ENCODE measurements at places on chromosomes 4 and X. TPM values are rescaled to one million over a fixed set of nuclear protein-coding genes. Genes with fewer than 3 reads are reported as not detected.

Gene ZBTB33
- 15.4 TPM for total RNA-seq

Gene F8A2
- total RNA-seq = not detected

Gene NUDT9
- total RNA-seq = 8.8 TPM

Gene TRIM2
- 27.2 TPM for total RNA-seq

Gene OCRL
- 17.2 TPM for total RNA-seq

Gene CACNA1F
- not detected for total RNA-seq

Gene SLC26A1
- total RNA-seq = under 0.01 TPM

Gene TCEAL2
- total RNA-seq = not detected

Gene MXD4
- 45.2 TPM for total RNA-seq

Gene HAUS3
- total RNA-seq = 7.0 TPM

Gene PRICKLE3
- 7.6 TPM for total RNA-seq

Gene PDE5A
- total RNA-seq = 2.2 TPM

Gene NPFFR2
- not detected for total RNA-seq

Gene KCNIP4
- not detected for total RNA-seq

Gene HHIP
- 4.5 TPM for total RNA-seq

Gene IBSP
- total RNA-seq = not detected

Gene MAGEB2
- total RNA-seq = not detected

Gene CT47B1
- not detected for total RNA-seq

Data from subcutaneous preadipocyte (primary cell).